Stimulated activated CD4-positive, alpha-beta T cell treated with anti-CD3 and anti-CD28 coated beads, Interleukin-4, amount 100 ng/mL, for 48 hours (primary cell): ENCODE measurements at places on chromosomes 3 and 15.

- no peak for DNase-seq
Measured at GRCh38 chr3:15272426-15273196, 59.8 kb downstream of the SH3BP5 start.

- DNase-seq: no peak
Measured at GRCh38 chr15:41367418-41367817, 34.7 kb downstream of the NUSAP1 start.

DNA sequence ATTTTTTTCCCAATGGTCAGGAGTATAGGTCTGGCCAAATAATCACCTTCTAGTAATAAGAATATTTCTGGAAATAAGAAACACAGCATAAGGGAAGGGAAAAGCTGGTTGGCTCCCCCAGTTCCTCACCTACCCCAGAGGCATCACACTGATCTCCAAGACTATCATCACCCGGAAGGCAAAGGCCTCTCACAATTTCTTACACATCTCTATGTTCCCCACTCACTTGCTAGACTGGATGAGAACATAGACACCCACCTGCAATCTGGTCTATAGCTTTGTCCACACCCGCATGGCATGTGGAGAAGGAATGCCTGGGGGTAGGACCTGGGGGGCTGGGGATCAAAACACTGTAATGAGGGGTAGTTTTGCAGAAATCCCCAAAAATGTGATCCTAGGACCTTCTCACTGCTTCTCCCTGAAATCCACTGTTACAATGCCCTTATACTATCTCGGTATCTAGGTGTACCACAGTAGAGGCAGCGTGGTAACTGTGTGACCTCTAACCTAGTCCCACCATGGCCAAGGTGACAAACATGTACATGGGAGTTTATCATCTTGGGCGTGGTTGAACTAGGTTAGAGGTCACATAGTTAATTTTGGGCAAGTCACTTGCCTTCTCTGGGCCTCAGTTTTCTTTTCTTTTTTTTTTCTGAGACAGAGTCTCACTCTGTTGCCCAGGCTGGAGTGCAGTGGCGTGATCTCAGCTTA is 29.5 kb upstream of the NRROS start:
- no peak for DNase-seq

GRCh38 chr3:33424606-33425452 is 15.4 kb downstream of the UBP1 start:
- no peak for DNase-seq

DNA sequence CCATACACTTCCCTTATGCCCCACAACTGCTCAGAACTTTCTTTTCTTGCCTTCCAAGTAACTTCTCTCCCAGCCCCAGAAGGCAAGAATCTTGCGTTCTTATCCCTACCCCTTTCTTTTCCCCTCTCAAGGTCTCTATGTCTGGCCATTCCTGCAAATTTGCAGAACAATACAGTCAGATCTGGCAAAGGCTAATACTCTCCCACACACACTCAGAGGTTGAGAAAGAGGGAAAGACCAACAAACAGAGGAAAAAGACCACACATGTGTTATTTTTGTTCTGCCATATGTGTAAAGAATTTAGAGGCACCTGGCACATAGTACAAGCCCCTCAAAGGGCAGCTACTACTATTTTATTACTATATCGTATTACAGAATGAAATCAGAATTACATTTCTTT is 25.7 kb downstream of the GJD2 start:
- DNase-seq: no peak

DNA sequence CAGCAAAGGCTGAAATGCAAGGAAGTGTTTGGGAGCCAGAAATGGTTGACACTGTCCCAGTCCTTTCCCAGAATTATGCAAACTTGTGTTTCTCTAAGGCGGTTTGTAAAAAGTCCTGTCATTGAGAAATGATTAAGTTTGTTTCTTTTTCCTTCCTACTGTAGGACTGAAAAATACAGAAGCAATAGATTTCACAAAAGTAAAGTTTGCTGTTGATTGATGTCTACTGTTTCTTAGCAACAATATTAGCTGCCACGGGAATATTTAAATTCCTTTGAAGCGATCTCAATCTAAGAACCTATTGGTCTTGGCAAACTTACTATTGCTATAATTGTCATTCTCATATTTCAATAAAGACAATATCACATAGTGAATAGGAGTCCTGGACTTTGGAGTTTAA is 100.7 kb upstream of the IL12A start:
- no peak for DNase-seq

GRCh38 chr15:101463270-101463669 is 26.2 kb downstream of the PCSK6 start:
- DNase-seq: no peak

GRCh38 chr3:174153871-174154270 is 705.3 kb upstream of the NAALADL2 start:
- DNase-seq: no peak

GRCh38 chr3:114554731-114555130 is 260.9 kb downstream of the TIGIT start:
- DNase-seq: no peak

DNA sequence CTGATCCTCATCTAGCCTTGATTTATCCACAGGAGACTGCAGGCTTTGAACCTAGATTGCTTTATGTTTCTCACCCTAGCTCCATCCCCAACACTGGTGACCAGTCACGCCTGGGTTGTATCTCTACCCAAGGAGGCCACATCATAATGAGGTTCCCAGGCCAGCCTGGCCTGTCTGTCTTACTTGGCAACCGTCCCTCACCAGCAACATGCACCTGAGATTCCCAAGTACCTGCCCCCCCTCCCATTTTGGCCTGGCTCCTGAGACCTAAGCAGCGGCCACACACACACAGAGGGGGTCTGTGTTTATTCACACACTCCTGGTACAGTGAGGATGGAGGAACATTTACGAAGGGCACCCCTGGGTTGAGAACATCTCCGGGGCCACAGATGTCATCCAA is 2.4 kb downstream of the CAMK2N2 start:
- no peak for DNase-seq

DNA sequence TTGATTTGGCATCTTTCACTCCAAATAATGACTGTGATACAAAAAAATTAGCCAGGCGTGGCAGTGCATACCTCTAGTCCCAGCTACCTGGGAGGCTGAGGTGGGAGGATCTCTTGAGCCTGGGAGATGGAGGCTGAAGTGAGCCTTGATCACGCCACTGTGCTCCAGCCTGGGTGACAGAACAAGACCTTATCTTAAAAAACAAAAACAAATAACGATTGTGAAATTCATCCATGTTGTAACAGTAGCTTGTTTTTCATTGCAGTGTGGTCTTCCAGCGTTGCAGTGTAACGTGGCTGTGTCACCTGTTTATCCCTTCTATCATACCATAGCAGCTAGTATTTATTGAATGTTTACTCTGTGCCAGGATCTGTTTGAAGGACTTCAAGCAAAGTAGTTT is 120.9 kb downstream of the ITPR1 start:
- no peak for DNase-seq

DNA sequence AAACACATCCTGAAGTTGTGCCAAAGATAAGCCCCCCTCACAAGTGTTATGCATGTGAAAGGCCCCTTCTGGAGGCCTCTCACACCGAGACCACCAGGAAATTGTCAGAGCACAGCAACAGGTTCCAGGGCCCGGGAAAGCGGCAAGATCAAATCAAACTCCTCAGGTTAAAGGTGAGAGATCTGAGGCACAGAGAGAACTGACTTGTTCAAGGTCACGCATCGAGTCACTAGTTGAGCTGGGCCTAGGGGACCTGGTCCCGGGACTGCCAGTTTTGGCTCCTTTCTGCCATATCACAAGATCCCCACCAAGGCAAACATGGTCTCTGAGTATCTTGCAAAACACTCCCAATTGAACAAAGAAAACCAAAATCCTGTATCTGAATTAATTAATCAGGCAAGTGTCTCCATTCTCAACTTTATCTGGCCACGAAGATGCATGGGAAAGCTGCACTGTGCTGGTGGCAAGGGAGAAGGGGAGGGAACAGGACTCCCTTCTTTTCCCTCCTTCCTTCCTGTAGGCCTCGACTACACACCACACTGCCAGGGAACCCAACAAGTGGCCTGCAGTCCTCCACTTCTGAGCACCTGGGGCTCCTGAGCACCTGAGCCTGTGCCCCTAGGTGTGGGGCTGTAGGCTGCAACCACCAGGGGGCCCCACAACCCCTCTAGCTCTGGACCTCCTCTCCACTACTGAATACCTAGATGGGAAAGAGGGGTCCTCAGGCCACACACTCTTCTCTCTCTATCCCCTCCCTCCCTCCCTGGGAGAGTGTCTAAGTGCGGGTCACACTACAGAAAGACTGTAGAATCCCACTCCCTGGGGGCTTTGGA is 37.3 kb downstream of the ANP32A start:
- DNase-seq: peak; percentile 46

- DNase-seq: no peak
Measured at GRCh38 chr15:98896802-98897732, 110.5 kb downstream of the PGPEP1L start.

GRCh38 chr3:155560135-155560534 is 184.7 kb downstream of the PLCH1 start:
- DNase-seq: no peak

DNA sequence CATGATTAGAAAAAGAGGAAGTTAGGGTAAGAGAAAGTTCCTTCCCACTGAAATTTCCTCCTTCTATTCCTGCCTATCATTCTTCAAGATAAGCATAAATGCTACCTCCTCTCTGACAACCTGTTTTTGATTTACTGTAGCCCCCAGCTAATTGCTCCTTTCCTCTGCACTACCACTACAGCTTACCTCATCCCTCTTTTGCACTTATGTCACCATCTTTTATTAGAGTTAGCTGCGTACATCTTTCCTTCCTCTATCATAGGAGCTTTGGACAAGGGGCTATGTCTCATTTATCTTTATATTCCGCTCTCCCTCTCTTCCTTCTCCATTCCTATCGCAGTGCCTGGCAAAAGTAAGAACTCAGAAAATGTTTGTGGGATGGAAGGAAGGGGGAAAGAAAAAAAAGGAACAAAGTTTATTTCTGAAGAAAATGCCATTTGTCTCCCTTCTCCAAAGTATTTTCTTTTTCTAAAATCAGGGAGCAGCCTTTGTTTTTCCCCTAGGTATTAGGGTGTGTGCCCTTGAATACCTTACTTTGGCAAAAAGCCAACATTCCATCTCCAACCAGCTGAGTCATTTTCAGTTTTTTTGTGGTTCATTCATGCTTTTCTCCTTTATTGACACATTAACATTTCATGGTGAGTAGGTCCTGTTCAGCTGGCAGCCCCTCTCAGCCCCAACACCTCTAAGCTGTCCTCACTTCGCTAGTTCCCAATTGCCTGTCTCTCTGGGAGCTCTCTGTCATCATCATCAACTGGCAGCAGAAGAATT is 87.6 kb upstream of the SOX2 start:
- DNase-seq: no peak

- DNase-seq: no peak
Measured at GRCh38 chr3:50435371-50436113, 67.9 kb downstream of the CACNA2D2 start.

GRCh38 chr3:48394391-48394790 is 22.4 kb downstream of the FBXW12 start:
- DNase-seq: no peak

GRCh38 chr15:31867536-31868442 is 162.5 kb upstream of the CHRNA7 start:
- peak; percentile 49 for DNase-seq

GRCh38 chr3:149783576-149783975 is 8.8 kb downstream of the ANKUB1 start:
- DNase-seq: no peak

GRCh38 chr15:64905119-64905831 is 6.4 kb upstream of the ANKDD1A start:
- DNase-seq: peak; percentile 77

DNA sequence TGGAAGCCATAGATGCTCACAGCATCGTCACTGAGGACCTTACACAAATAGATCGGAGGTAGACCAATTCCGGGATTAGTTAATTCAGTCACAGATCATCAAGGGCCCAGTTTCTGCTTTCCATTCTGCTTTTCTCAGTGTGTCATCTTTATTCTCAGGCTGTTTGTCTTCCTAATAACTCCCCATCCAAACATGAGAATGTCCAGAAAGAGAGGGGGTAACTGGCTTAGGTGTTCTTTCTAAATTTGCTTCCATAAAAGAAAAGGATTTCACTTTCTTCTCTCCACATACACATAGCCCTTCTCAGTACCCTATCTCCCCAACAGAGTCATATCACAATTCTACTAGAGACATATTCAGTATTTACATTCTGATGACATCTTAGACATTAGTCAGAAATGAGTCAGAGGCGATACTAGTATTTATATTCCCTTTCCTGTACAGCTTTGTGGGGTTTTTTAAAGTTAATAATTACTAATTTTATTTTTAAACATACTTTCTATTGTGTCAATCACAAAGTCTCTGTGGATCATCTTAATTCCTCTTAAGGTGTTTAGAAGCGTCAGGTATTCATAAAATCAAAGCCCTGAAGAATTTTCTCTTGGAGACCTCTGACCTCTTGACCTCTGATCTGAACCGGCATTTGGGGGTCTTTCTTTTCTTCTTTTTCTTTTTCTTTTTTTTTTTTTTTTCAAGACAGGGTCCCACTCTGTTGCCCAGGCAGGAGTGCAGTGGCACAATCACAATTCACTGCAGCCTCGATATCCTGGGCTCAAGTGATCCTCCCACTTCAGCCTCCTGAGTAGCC is 24.3 kb upstream of the IL12A start:
- no peak for DNase-seq

- DNase-seq: no peak
Measured at GRCh38 chr3:38604246-38604645, 45.2 kb downstream of the SCN5A start.

GRCh38 chr3:25592510-25592968 is 72.2 kb downstream of the TOP2B start:
- no peak for DNase-seq

DNA sequence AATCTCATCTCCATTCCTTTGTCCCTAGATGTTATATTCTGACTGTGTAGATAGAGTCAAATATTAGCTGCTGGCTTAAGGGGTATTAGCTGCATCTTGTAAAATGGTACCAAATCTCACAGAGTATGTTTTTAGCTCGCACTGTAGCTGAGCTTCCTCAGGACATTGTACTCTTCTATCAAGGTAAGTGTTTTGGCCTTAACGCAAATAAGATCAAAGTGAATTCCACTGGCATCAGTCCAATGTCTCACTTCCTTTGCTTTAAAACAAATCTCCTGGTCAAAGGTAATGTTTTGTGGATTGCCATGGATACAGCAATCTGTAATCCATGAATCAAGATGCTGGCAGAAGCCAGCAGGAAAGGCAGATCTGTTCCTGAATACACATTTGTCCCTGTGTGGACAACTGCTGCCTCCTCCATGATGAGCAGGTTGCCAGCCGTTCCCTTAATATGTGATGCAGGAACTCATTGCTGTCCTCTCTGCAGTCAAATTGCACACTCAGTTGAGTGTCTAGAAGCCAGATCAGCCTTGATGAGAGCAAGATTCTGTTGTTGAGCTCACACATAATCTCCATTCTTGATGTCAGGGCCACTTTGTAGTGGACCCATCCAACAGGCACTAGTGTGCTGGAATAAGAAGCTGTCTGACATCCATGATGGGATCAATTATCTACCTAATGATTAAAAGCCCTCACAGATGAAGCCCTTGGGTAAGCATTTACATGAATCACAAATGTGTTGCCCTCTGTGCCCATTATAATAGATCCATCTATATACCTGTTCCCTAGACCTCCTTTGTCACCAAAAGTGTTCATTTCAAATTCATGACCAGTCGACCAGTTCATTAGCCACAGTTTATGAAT is 96.6 kb upstream of the AGTR1 start:
- DNase-seq: no peak

- no peak for DNase-seq
Measured at GRCh38 chr3:23035927-23036640, 167.0 kb upstream of the UBE2E2 start.

- DNase-seq: no peak
Measured at GRCh38 chr3:13579063-13579462, 30.1 kb downstream of the FBLN2 start.
